Suppressor macrophage treated with lipopolysaccharide for 4 hours (primary cell): ENCODE measurements at places on chromosomes 1 and 21.

GRCh38 chr1:203609979-203610493 is 16.6 kb upstream of the ATP2B4 start:
- DNase-seq, result no peak

GRCh38 chr1:62175568-62176179 is 19.0 kb upstream of the L1TD1 start:
- DNase-seq, result peak; percentile 59

DNA sequence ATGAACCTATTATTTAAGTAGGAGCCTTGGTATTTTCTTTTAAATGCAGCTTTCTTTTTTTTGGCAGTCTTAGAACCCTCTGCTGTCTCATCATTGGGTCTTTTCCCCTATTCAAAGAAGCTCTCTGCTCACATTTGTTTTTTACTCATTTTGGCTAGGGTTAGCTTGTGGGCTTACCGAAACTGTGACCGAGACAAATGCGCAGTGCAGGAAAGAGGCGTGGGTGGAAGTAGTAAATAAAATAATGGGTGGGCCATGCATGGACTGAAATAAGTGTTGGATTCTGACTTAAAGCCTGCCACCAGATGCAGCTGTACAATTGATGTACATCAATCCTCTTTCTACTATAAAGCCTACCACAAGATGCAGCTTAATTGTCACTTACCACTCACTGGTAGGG is 14.7 kb downstream of the XPR1 start:
- no peak for DNase-seq

- no peak for DNase-seq
These were observed 38.6 kb upstream of the GADD45A start for GRCh38 chr1:67646145-67647035.

DNA sequence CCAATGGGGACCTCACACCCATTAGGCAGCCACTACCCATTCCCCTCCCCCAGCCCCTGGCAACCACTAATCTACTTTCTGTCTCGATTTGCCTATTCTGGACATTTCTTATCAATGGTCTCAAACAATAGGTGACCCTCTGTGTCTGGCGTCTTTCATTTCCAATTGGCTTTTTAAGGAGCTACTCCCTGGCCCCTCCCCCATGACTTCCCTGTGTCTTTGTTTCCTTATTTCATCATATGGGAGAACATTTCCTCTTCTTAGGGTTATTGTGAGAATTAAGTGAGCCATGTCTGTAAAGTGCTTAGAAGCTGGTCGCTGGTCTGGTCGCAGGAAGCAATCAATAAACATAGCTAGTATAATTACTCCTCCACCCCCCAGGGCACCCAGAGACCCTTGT is 80.9 kb downstream of the SPSB1 start:
- peak; percentile 48 for DNase-seq

GRCh38 chr1:117162816-117163215 is 41.3 kb upstream of the TRIM45 start:
- no peak for DNase-seq

- no peak for DNase-seq
These were observed 86.9 kb upstream of the GORAB start for GRCh38 chr1:170445096-170445495.

- no peak for DNase-seq
These were observed 25.5 kb upstream of the LYST start for GRCh38 chr1:235892202-235892601.

GRCh38 chr1:172155766-172156165 is 264.7 kb upstream of the C1orf105 start:
- DNase-seq, result no peak

DNA sequence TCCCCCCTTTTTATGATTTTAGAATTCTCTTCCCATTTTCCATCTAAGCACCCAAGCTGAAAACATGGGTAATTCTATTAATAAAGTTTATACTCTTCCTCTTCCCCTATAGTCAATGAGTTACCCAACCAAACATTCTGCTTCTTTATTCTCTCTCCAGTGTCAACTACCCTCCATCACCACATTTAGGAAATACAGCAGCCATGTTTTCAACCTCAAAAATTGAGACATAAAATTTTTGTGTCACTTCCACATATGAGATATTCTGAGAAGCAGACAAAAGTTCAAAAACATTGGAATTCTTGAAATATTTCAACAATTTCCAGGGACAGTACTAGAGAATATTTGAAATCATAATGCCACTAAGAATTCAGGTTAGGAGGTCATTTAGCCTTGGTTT is 64.8 kb upstream of the ATP1A1 start:
- DNase-seq, result no peak

DNA sequence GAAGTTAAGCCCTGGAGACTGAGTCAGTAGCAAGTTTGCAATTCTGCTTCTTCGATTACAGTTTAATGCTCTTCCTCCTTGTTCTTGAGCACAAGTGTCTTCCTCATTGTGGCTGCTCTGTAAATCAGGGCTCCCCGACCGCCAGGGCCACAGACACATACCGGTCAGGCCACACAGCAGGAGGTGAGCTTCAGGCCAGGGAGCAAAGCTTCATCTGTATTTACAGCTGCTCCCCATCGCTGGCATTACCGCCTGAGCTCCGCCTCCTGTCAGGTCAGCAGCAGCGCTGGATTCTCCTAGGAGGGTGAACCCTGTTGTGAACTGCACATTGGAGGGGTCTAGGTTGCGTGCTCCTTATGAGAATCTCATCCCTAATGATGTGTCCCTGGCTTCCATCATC is 1.7 kb upstream of the TRAPPC10 start:
- no peak for DNase-seq

- no peak for DNase-seq
These were observed 531.8 kb downstream of the KIF26B start for GRCh38 chr1:245686446-245687030.

DNA sequence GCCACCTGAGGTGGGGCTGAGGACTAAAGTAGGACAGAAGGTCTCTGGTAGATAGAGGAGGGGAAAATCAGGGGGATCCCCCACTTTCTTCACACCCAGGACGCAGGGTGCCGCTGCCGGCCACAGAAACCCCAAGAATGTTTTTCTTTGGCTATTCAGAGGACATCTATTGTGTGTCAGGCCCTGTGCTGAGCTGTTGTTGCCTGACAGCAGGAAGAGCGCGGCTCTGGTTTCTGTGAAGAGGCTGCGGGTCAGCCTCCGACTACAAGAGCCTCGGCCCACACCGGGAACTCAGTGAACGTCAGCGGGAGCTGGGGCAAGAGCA is 407 bp upstream of the PIGV start:
- peak; percentile 61 for DNase-seq

DNA sequence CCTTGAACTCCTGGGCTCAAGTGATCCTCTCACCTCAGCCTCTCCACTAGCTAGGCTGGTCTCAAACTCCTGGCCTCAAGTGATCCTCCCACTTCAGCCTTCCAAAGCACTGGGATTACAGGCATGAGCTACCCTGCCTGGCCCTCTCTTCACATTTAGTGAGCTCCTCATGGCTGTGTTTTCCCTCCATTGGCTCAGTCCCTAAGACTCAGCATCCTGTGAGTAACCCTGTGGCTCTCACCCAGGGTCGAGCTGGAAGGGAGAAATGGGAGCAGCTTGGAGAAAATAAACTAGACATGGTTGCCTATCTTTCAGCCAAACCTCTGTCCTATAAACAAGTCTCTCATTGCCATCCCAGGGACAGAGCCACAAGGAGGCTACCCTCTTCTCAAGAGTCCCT is 17.5 kb downstream of the NCF2 start:
- no peak for DNase-seq

DNA sequence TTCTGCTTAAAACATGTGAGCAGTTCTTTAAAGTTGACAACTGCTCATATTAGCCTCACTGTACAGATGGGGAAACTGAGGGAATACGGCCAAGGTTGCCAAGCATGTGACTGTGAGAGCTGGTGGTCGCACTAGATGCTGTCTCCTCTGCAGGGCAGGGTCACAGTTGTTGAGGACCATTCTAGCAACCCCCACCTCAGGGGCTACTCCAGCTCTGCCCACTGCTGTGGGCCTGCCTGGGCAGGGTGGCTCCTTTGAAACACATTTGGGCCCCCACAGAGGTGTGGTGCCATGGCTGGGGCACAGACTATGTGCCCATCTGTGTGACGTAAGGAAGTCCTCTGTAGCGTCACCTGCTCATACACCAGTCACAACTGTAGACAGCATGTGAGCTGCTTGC is 779 bp downstream of the THEM5 start:
- no peak for DNase-seq

DNA sequence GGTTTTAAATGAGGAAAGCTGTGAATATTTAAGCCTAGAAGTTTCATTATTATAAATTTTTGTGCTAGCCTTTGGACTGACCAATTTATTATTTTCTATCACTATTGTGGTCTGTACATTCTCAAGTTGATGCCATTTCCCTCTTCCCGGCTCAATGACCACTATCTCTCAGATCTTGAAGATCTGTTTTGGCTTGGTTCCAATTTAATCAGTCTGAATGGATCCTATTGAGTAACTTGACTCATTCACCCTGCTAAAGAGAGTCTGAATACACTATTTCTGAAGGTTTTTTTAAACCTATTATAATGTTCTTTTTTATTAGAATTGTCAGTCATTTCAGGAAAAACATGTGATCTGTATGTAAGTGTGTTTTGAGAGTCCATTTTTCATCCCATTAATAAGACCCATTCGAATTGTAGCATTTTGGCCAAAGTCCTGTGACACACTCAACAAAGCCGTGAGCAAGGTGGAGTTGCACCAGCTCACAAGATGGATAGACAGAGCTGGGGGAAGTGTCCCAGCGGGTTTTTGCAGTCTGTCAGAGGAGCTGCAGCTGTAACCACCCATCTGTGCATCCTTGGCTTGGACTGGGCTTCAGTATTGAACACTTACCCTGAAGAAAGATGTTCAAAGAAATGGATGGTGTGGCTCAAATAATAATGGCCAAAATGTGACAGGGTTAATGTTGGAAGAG is 145.6 kb downstream of the NFIA start:
- DNase-seq, result no peak

DNA sequence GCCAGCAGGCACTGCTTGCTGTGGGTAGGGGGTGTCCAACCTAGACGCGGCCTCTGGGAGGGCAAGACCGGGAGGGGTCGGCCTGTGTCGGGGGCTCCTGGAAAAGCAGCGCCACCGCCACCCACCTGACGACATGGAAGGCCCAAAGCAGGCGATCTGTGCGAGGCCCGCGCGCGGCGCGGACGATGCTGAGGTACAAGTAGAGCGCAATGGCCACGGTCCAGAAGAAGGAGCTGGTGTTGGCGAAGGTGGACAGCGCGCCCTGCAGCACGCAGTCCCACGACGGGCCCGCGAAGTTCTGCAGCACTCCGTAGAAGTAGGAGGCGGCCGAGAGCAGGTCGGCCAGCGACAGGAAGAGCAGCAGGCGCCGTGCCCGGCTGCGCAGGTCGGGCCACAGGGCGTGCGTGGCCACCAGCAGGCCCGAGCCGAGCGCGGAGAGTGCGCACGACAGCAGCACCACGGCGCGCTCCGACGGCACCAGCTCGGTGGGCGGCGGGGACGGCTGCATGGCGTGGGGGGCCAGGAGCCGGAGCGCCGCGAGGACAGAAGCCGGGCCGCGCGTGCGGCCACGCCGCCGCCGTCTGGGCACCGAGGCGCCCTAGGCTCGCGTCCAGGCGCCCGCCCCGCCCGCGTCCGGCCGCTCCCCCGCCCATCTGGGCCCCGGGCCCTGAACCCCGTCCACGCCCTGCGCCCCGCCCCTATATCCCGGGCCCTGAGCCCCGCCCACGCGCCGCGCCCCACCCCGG is at the start of gene GPR157:
GPR157 (minus strand) TSS at position 583 of the 746 bp plus-strand sequence; CDS start at position 508, 75 bp downstream.
- DNase-seq, result peak; percentile 95

DNA sequence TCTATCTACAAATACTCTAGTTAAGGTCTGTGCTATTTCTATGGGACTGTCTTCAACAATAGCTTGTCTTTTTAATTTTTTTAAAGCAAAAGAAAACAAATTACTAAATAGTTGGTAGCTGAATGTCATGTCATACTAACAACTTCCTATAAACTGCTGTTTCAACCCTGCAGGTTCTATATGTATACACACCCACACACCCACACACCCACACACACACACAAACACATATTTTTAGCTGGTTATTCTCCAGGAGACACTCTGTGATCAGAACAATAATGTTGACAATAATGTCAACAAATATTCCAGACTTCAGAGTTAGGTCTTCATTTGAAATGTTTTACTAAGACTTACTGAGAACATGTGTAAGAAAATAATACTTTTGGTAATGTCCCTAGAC is 66.7 kb downstream of the AK5 start:
- peak; percentile 7 for DNase-seq

GRCh38 chr1:156879876-156880275 is 13.6 kb upstream of the PEAR1 start:
- no peak for DNase-seq

DNA sequence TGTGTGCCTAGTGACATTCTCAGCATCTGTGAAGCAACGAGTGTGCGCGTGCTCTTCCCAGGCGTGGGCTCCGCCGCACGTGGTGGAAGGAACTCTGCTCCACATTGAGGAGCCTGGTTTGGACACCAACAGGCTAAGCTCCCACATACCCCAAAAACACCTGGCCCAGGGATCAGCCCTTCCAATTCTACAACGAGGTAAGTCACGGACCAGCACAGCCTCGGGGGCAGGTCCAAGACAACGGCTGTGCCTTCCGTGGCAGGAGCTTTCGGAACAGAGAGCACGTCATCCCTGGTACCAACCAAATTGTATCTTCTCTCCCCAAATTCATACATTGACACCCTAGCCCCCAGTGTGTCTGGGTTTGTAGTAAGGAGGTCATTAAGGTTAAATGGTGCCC is 27.2 kb upstream of the PDE9A start:
- DNase-seq, result no peak

DNA sequence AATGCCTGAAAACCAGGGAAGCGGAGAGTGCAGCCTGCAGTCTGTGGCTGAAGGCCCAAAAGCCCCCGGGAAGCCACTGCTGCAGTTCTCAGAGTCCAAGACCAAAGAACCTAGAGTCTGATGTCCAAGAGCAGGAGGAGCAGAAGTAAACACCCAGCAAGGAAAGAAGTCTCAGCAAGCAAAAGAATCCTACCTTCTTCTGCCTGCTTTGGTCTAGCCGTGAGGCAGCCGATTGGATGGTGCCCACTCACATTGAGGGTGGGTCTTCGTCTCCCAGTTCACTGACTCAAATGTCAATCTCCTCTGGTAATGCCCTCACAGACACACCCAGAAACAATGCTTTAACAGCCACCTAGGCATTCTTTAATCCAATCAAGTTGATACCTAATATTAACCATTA is 217.5 kb downstream of the PLA2G4A start:
- no peak for DNase-seq

GRCh38 chr1:212987702-212988322 is 27.9 kb downstream of the ANGEL2 start:
- DNase-seq, result no peak

DNA sequence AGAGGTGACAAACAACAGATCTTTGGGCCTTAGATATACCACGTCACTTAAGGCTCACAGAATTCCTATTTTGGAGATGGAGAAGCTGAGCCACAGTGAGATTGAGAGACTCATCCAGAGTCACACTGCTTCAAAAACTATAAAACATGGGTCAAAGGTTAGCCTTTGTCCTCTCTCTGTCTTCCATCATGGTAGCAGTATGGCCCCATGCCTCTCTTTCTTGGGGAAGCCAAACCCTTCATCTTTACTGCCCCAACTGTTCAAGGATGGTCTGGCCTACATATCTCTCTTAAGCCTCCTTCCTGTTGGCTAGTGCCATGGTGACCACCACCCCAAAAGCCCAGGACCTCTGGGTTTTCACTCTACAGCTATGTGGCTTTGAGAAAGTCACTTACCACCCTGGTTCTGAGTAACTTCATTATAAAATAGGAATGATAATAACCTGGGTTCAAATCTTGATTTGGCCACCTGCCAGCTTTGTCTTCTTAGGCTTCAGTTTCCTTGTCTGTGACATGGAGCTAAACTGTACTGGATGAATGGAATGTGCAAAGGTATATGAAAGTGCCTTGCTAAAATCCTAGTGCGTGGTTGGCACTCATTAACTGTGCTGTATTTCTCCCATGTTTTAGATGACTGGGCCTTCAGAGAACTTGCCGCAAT is 85.9 kb upstream of the JUN start:
- DNase-seq, result no peak

GRCh38 chr1:159900086-159900680 is at the start of gene CFAP45:
Gene CFAP45, minus strand, starts transcription at chr1:159900165. Its CDS starts 67 bp downstream, at chr1:159900098.
- DNase-seq, result peak; percentile 55
